Placental pericyte (primary cell): ENCODE measurements at places on chromosomes 4 and X. TPM values are rescaled to one million over a fixed set of nuclear protein-coding genes. Genes with fewer than 3 reads are reported as not detected.

The TMEM35A gene
- total RNA-seq: 0.66 and 15.2 TPM in 2 replicates

The ARMCX4 gene
- total RNA-seq: 2.2 and 3.3 TPM in 2 replicates

The XPNPEP2 gene
- 0.22 TPM in 1 of 2 replicates, not detected in the other for total RNA-seq

The DMRTC1 gene
- total RNA-seq: not detected in 2 replicates

The KLB gene
- total RNA-seq: under 0.01 TPM in 1 of 2 replicates, not detected in the other

The UGT2A1 gene
- not detected in 2 replicates for total RNA-seq

The CLCN5 gene
- 17.0 and 17.1 TPM in 2 replicates for total RNA-seq

The RIPPLY1 gene
- total RNA-seq: not detected in 2 replicates

The C4orf17 gene
- total RNA-seq: not detected in 2 replicates

The PAGE4 gene
- not detected in 2 replicates for total RNA-seq

The ADGRL3 gene
- total RNA-seq: under 0.01 TPM in 1 of 2 replicates, not detected in the other

The POLN gene
- 1.1 and 1.9 TPM in 2 replicates for total RNA-seq

The LRRC66 gene
- total RNA-seq: 0.22 and 0.43 TPM in 2 replicates

The PLA2G12A gene
- 10.7 and 50.7 TPM in 2 replicates for total RNA-seq

The CENPVL3 gene
- not detected in 2 replicates for total RNA-seq

The SOWAHD gene
- 0.22 TPM in 1 of 2 replicates, not detected in the other for total RNA-seq

The AWAT1 gene
- total RNA-seq: not detected in 2 replicates

The NMU gene
- total RNA-seq: not detected in 2 replicates

The TLL1 gene
- total RNA-seq: under 0.01 and 0.22 TPM in 2 replicates

The CXXC4 gene
- under 0.01 and 0.14 TPM in 2 replicates for total RNA-seq

The GAGE2A gene
- not detected in 2 replicates for total RNA-seq

The TLR10 gene
- 0.14 TPM in 1 of 2 replicates, not detected in the other for total RNA-seq

The ADH7 gene
- not detected in 2 replicates for total RNA-seq

The RPL10 gene
- total RNA-seq: 1,465 and 3,108 TPM in 2 replicates

The MFAP3L gene
- 0.86 and 1.1 TPM in 2 replicates for total RNA-seq

The MTMR8 gene
- total RNA-seq: not detected in 2 replicates

The ESX1 gene
- total RNA-seq: not detected in 2 replicates

The TMPRSS11A gene
- not detected in 2 replicates for total RNA-seq

The GPRASP1 gene
- 1.3 and 1.4 TPM in 2 replicates for total RNA-seq

The INTU gene
- total RNA-seq: 2.6 and 7.3 TPM in 2 replicates

The TCEAL7 gene
- 0.44 and 11.7 TPM in 2 replicates for total RNA-seq

The AGTR2 gene
- not detected in 2 replicates for total RNA-seq

The TMSB15B gene
- total RNA-seq: 0.57 TPM in 1 of 2 replicates, not detected in the other

The ATOH1 gene
- total RNA-seq: not detected in 2 replicates

The RS1 gene
- not detected in 2 replicates for total RNA-seq

The IDS gene
- total RNA-seq: 40.3 and 85.2 TPM in 2 replicates

The F8 gene
- total RNA-seq: 1.5 and 2.4 TPM in 2 replicates

The MAGEA2 gene
- total RNA-seq: not detected in 2 replicates

The DRP2 gene
- total RNA-seq: 0.22 and 4.0 TPM in 2 replicates

The WNK3 gene
- total RNA-seq: 0.22 and 0.29 TPM in 2 replicates
